ENCODE measurements at places on chromosomes 1 and 21. TPM values are rescaled to one million over a fixed set of nuclear protein-coding genes. Genes with fewer than 3 reads are reported as not detected.

The CNTN2 gene
- polyA plus RNA-seq: 0.03 TPM

The SGIP1 gene
- polyA plus RNA-seq: 22.1 TPM

The CACNA1E gene
- not detected for polyA plus RNA-seq

The OR2L3 gene
- polyA plus RNA-seq: 0.02 TPM

GRCh38 chr1:95935719-95936118, 701.7 kb downstream of the RWDD3 start:
- H3K36me3 ChIP-seq: no peaks in the 10 kb centered on the region
- no peak overlapping the region for H3K4me3 ChIP-seq
- H3K4me1 ChIP-seq: no peaks in the 10 kb centered on the region

DNA sequence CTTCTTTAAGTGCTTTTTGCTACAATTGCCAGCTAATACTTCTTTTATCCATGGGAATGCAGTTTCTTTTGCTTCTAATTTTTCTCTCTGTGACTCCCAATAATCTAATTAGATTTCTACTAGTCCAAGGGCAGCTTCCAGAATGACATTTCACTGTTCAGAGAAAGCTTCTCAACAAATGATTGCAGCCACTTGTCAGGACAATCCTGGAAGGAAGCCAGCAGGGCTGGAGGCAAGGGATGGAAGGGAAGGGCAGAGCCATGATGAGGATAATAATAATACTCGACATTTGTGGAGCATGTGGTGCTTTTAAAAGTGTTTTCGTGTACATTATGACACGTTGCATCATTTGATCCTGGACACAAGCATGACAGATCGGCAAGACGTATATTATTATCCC, 19.4 kb downstream of the F11R start:
- no peak for DNase-seq

- peak overlapping the region; percentile 99 for H3K27ac ChIP-seq
- DNase-seq: no peak
- no peak overlapping the region for H3K4me3 ChIP-seq
- H3K36me3 ChIP-seq: peaks cover 73% of the 10 kb centered on the region
- no peaks in the 10 kb centered on the region for H3K27me3 ChIP-seq
Observed at GRCh38 chr1:201788296-201788695, 40.7 kb upstream of the IPO9 start.

- no peaks in the 10 kb centered on the region for H3K36me3 ChIP-seq
- no peaks in the 10 kb centered on the region for H3K4me1 ChIP-seq
- no peak within 1 kb of the TSS for H3K27ac ChIP-seq
Observed at GRCh38 chr1:224615861-224616755, at the start of gene CNIH3. CNIH3 (plus strand) TSS chr1:224616317; CDS start chr1:224617175, 858 bp downstream.

- no peaks in the 10 kb centered on the region for H3K27me3 ChIP-seq
- no peak overlapping the region for H3K27ac ChIP-seq
- H3K4me1 ChIP-seq: no peaks in the 10 kb centered on the region
- no peak for DNase-seq
- H3K4me3 ChIP-seq: no peak overlapping the region
- no peaks in the 10 kb centered on the region for H3K36me3 ChIP-seq
Observed at GRCh38 chr1:88398338-88398737, 285.7 kb upstream of the PKN2 start.

- peaks cover 26% of the 10 kb centered on the region for H3K36me3 ChIP-seq
- no peak for DNase-seq
- H3K27ac ChIP-seq: peak overlapping the region; percentile 74
- no peaks in the 10 kb centered on the region for H3K27me3 ChIP-seq
Observed at GRCh38 chr21:46346296-46347202, 22.6 kb downstream of the PCNT start.

DNA sequence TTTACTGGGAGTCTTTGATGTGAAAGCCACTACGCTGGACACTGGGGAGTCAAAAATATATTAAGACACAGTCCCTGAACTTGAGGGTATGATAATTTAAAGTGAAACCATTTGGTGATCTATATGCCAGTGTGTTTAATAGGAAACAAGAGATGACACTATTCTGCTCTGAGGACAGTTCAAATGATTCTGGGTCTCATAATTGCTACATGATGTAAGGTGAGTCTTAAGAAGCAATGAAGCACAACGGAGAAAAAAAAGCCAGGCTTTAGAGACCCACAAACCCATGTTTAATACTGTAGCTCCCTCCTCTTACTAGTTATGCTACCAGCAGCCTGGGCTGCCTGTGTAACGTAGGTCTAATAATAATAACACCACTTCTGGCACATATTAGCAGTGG, 14.2 kb upstream of the LRRC8D start:
- no peaks in the 10 kb centered on the region for H3K4me1 ChIP-seq
- no peak for DNase-seq
- H3K27ac ChIP-seq: no peak overlapping the region
- no peaks in the 10 kb centered on the region for H3K36me3 ChIP-seq
- no peak overlapping the region for H3K4me3 ChIP-seq
